ENCODE measurements at places on chromosomes 7 and 10.

GRCh38 chr10:42941790-42942189 lies 135.1 kb upstream of the RET start:
- DNase-seq, result peak; percentile 48

DNA sequence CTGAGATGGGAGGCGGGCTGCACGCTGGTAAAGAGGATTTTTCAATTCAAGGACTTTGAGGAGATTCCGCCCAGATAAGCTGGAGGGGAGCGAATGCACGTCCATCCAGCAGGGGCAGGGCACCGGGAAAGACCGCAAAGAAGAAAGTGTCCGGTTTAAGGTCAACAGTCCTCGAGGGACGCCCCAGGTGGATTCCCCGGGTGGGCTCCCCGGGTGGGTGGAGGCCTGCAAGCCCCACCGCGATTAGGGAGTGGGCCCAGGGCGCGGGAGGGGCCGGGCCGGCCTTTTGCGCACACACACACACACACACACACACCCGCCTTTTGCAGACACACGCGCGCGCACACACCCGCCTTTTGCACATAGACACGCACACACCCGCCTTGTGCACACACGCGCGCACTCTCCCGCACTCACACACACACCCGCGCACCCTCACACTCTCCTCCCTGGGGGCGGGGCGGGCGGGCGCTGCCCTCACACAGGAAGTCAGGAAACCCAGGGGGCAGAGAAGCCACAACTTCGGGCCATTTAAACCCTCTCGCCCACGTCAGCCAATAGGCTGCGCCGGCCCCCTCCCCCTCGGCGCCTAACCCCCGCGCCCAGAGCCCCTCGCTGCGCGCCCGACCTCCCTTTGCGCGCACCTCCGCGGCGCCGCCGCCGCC lies 615 bp downstream of the ARHGAP12 start:
- no peak for DNase-seq

- DNase-seq, result no peak
These were observed 236.3 kb downstream of the HTR7 start for GRCh38 chr10:90621577-90621976.

DNA sequence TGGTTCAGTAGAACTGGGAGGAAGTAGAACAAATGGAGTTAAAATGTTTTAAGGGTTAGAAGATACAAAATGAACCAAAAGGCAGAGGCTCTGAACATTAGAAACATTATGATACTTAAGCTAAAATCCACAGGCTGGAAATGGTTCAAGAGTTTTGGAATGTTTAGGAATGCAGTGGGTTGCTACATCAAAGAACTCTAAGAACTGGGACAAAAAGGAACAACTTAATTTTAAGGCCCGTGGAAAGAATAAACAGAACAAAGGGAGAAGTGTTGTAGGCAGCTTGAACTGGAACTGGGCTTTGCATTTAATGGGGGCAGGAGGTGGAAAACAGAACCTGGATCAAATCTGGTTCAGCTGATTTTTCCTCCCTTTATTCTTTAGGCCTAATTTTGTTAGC lies 3.5 kb upstream of the C7orf25 start:
- no peak for DNase-seq

DNA sequence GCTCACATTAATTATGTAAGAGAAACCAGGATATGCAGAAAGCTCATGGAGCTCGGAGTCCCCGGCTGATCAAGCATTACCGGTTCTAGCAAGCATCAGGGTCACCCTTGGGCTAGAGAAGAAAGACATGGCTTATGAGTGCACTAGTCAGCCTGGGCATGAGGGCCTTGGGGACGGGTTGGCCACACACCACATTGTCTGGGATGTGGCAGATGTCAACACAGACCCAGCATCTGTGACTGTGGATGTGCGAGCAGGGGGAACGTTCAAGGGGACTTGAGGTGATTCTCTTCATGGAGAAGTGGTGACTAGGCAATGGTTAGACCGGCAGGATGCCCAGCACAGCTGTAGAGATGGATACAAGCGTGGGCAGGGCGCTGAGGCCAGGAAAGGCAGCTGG lies 13.7 kb downstream of the ZMIZ2 start:
- no peak for DNase-seq

DNA sequence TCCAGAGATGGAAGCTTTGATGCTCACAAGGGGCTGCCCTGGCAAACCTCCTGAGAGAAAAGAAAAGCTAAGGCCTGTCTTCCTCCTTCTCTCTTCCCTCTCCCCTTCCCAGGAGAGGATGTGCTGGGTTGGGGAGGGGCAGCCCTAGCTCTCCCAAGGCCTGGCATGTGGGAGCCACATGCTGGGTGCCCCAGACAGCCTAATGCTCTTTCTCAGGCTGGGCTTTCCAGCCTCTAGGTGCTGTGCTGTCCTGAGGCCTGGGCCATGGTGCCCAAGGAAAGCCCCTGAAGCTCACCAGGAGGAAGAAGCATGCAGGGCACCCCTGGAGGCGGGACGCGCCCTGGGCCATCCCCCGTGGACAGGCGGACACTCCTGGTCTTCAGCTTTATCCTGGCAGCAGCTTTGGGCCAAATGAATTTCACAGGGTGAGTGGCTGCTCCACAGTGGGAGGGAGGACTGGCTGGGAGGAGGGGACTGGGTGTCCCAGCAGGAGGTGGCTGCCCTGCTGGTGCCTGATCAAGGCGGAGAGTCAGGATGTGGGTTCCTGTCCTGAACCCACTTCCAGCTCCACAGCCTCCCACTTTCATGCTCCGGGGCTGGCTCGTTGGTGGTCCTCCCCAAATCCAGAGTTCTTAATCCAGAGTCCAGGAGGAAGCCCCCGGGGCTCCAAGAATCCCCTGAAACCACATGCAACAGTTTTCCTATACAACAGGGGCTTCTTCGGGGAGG lies 1.7 kb downstream of the CPA5 start:
- DNase-seq, result no peak

- no peak for DNase-seq
These were observed 34.6 kb downstream of the ZEB1 start for GRCh38 chr10:31353574-31353973.

Measured in activated CD8-positive, alpha-beta memory T cell treated with anti-CD3 and anti-CD28 coated beads for 24 hours (primary cell).